ENCODE measurements at places on chromosomes 5 and 9.
A peak's percentile ranks its signal among the peaks of the same experiment; 100 is the strongest.

DNA sequence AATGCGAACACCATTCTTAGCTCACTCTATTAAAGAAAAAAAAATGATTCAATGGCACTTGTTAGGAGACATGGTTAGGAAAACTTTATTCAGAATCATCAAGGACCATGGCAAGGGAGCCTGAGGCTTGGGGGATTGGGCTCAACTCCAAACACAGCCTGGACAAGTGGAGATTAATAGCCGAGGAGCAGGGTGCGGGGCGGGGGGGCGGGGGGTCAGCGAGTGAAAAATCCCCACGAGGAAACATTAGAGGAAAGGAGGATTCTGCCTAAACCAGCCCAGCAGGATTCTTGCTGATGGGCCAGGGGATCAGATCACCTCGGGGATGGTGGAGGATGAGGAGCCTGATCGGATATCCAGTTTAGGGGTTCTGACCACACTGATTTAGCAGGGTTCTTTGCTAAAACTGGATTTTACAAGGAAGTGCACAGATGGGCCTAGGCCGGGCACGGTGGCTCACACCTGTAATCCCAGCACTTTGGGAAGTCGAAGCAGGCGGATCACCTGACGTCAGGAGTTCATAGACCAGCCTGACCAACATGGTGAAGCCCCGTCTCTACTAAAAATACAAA, 24.4 kb upstream of the FIBCD1 start:
- no peak for DNase-seq

DNA sequence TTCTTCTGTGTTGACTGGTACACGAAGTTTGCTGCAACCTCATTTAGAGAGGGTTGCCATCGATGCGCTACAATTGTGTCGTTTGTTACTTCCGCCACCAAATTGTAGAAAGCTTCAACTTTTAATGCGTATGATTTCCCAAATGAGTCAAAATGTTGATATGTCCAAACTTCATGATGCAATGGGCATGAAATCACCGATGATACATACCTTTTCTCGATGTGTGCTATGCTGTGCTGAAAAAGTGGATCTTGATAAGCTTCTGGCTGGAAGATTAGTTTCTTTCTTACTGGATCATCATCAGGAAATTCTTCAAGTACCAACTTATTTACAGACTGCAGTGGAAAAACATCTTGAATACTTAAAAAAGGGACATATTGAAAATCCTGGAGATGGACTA, 65.7 kb downstream of the TMEM38B start:
- DNase-seq = no peak

GRCh38 chr5:107322936-107323335, 347.8 kb downstream of the EFNA5 start:
- no peak for DNase-seq

DNA sequence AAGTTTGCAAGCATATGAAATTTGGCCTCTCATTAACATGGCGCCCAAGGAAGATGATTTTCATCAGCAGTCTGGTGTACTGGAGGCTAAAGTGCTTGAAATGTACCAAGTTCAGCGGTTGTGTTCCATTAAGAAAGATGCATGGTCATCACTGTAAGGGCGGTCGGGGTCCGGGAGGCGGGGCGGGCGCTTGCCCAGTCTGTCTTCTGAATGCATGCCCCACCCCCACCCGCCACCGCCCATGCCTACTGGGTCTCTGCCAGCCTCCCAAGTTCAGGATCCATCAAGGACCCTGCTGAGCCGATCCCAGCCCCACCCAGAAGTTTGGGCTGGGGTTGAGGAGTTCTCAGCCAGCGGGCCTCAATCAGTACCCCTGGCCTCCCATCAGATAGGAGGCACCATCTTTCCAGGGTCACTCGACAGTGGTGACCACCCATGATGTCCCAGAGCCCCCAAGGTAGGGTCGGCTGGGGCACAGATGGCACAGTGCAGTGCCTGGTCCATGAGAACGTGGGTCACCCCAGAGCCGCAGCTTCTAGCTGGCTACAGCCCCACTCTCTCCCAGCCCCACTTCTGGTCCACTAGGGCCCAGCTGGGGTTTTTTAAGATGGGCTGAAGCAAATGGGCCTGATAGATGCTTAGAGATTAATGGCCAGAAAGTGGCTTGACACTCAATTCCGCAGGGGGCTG, 24.4 kb upstream of the PRDM12 start:
- no peak for DNase-seq

DNA sequence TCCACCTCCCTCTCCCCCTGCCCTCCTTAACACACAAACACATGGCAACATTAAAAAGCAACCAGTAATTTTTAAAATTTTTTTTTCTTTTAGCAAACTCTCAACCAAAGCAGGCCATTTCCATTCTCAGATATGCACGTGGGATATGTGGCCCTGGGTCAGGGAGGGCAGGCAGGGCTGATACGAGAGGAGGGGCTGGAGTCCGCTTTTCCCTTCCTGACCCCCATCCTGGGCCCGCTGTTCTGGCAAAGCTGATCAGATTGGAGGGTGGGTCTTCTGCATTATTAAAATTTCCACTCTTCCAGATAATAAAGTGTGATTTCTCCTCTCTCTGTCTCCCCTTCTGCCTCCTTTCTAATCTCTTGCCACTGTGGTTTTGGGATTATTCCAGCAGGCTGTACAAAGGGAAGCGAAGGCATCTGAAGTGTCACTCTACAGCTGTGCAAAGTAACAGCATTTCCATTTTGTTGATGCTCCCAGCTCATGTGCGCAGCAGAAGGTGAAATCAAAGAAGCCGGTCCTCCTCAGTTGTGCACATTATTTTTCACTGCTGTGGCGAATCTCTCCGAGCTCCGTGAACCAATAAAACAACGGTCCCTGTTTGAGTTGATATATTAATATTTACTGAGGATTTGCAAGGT, 12.0 kb downstream of the IRX1 start:
- no peak for DNase-seq

DNA sequence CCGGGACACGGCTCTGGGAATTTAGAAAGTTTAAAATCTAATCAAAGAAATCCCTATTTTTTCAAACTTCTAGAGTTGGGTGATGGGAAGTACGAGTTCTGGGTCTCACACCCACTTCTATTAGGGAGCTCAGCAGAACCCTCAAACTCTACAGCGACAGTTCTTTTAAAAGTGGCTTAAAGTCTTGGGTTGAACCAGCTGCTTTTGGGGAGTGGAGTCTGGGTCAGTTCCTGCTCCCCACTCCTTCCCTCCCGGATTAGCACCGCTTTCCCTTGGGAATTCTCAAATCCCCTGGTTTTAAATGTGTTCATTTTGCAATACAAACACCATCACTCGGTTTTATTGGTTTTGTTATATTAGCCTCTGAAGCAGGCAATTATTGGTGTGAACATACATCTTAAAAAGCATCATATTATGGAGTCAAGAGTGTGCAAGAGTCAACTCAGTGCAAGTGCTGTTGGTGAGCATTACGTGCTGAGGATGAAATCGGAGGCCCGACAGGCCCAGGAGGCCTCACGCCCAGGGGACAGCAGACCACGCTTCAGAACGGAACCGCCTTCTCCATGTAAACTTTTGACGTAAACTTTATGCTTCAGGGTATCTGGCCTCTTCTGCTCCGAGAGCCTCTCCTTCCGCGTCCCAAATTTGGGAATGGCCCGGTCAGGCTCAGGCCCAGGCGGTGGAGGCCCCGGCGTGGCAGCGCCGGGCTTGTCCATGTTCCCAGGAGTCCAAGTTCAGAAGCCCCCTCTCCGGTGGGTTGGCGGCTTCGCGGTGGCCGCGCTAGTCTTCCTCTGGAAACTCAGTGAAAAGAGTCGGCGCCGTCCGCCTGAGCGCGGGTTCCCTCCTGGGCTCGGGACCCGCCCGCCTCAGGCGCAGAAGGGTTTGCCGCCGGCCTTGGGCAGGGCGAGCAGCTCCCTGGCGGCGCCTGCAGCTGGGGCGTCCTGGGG, 5.3 kb downstream of the IRX4 start:
- DNase-seq = no peak

GRCh38 chr5:57221049-57221568, 47.2 kb downstream of the GPBP1 start:
- DNase-seq = peak; percentile 71

- no peak for DNase-seq
These were observed 37.0 kb downstream of the AFF4 start for GRCh38 chr5:132926437-132926836.

DNA sequence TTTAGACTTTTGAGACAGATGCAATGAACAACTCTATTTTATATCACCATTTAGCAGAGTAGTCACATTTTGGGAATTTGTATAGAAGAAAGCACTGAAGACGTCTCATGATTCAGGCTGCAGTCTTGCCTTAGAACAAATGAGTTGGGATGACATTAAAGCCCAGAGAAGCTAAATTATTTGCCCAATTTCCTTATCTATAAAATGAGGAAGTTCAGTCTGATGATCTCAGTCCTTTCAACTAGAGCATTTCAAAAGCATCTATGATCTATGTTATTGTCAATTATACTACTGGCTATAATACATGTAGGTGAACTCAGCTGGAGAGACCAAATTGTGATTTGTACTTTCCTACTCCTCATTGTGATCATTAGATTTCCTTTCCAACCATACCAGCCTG, 154.1 kb downstream of the OSTF1 start:
- no peak for DNase-seq

DNA sequence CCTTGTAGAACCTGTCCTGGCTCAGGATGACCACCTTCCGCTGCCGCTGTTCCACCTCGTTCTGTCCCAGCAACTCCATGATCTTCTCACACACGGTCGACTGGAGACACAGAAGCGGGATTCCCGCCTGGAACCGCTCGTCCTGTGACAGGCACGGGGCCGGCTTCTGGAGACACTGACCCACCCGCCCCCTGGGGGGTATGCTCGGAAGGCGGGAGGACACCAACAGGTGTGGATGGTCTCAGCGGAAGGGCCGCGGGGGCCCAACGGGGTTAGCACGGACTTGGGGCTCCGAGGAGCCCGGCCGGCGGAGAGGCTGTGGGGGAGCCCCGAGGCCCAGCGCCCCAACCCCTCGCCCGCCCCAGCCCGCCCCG, 530 bp downstream of the UCK1 start:
- DNase-seq = peak; percentile 13

GRCh38 chr5:32642276-32643002, 57.1 kb downstream of the SUB1 start:
- DNase-seq = no peak

- DNase-seq = no peak
These were observed at the start of gene PCDHB4 for GRCh38 chr5:141121563-141121962. Gene PCDHB4 (plus strand): TSS chr5:141121818. CDS start chr5:141121999, 181 bp downstream.

GRCh38 chr5:78649861-78650496, 1.4 kb upstream of the LHFPL2 start:
- no peak for DNase-seq

DNA sequence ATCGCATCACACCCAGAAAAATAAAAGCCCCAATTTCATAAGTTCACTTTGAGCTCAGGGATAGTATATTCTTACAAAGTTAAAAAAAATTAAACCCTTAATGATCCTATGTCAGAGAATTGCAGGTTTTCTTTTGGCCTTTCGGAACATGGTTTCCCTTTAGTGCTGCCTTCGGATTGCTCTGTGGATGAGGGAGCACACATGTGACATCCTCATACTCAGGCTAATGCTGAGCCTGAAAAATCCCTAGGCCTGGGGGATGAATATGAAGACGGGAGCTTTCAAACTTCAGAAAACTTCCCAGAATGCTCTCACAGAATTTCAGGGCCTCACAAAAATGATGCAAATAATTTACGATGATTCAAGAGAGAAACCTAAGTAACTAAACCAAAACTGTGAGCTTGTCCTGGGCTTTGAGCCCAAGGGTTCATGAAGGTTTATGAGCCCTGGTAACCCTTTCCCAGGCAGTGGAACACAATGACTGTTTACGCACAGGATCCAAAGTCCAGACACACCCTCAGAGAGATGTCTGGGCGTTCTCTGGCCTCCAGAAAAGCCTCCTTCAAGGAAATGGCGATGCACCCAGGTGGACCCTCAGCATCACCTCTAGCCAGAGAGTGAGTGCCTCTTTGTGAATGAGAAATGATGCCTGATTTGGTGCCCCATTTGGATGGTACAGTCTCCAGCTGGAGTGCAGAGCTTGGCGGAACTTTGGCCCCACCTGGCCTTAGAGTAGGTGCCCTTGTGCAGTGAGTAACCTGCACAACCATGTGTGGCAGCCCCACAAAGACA, 145.4 kb downstream of the ENTREP1 start:
- no peak for DNase-seq

DNA sequence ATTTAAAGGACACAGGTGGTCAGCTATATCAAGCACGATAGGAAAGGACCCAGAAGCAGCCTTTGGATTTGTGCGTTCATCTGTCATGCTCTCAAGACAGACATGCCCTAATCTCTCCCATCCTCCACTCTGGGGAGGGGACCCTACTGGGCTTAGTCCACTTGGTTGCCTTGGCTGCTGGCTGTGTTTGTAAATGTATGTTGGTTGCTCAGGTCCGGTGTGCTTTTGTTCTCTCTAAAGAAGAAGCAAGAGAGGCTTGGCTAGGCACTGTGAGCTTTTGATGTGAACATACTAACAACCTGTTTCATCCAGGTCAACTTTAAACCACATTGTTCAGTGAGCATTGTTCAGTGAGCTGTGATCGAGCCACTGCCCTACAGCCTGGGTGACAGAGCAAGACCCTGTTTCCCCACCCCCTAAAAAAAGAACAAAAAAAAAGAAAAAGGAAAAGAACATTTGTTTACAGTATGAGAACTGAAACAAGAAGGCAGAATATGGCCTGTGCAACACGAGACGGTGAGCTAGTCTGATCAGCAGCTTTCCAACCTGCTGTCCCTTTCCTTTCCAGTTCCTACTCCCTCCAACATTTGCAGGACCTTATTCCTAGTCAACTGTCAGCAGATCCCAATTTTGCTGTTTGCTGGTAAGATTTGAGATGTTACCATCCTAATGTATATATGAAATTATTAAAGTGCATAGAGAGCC, 228.3 kb downstream of the ARHGAP26 start:
- DNase-seq = no peak

GRCh38 chr9:98121058-98121457, 2.0 kb upstream of the TRIM14 start:
- DNase-seq = no peak

DNA sequence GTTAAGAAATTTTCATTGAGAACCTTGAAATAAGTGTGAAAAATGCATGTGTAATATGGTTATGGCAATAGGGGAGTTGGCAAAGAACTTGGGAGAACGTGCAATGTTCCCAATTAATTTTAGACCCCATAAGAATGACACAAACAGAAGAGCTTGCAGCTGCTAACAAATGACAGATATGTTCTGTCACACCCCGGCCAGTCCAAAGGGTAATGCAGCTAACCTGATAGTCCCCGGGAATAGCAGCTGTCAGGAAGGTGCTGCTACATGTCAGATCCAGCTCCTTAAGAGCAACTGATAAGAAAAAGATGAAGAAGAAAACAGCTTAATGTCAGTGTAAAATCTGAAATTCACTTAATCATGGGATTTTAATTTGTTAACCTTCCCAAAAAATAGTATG, 30.4 kb downstream of the SEMA5A start:
- no peak for DNase-seq

All from activated CD4-positive, alpha-beta T cell treated with anti-CD3 and anti-CD28 coated beads, Interleukin-2, Interleukin-4, amounts not matched to agents 100 ng/mL and 50 ng/mL, durations not matched to agents 16 hours and 8 hours (primary cell).